ENCODE measurements at places on chromosomes 6 and 20. TPM values are rescaled to one million over a fixed set of nuclear protein-coding genes. Genes with fewer than 3 reads are reported as not detected.

GRCh38 chr6:75281653-75282052 is 2.9 kb downstream of the TMEM30A start:
- DNase-seq = peak; percentile 30

GRCh38 chr6:116280161-116280932 is 617 bp upstream of the TSPYL1 start:
- peak; percentile 7 for DNase-seq

GRCh38 chr6:130185658-130186057 is 37.1 kb downstream of the SAMD3 start:
- no peak for DNase-seq

DNA sequence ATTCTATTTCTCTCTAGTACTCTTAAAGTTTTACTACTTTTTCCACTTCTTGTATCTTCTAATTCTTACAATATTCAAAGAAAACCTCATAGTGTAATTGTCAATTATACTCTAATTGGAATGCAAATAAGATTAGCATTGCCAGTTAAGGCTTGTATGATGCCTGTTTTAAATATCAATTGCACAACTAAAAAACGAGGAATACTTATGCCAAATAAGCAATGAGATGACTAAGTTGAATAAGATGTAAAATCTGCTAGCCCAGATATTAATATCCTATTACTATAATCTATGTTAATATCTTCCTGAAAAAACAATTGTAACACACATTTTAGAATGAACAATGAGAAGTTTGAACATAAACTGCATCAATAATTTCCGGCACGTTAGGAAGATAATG is 13.3 kb upstream of the AKAP7 start:
- DNase-seq = peak; percentile 23

DNA sequence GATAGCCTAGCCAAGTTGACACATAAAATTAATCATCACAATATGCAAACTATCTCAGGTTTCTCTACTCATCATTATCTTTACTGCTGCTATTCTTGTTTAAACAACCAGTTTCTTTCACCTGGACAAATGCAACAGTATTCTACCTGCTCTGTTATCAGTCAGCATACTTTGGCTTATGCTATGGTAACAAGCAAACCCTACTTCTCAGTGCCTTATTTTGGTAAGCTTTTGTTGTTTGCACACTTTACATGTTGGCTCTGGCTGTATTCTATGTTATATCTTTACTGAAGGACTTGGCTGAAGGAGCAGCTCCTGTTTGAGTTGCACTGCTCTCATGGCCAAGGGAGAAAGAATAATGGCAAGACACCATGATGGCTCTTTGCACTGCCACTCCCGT is 463.1 kb downstream of the EPM2A start:
- peak; percentile 18 for DNase-seq

- peak; percentile 63 for DNase-seq
Observed at GRCh38 chr6:15881150-15881549, 218.3 kb upstream of the DTNBP1 start.

- no peak for DNase-seq
Observed at GRCh38 chr20:21513881-21514540, at the start of gene NKX2-2. TSS of gene NKX2-2 (minus strand) at chr20:21514064. CDS start at chr20:21513669, 395 bp downstream.

DNA sequence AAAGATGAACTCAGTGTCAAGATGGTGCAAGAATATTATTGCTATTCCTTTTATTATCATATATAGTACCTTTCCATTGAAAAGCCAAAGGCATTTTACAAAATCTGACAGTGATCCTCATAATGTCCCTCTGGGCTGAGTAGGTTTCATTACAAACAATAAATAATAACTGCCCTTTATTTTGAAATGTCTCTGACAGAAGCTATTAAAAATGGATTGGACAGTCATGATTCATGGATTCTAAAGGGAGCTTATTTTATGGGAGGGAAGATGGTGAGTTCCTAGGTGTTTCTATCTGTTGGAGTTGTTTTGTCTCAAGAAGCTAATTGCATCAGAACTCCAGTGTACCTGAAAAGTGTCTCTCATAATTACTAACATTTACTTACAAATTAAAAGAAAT is 30.4 kb upstream of the HDAC2 start:
- no peak for DNase-seq

- DNase-seq = no peak
Observed at GRCh38 chr6:63426844-63427243, 107.1 kb upstream of the LGSN start.

GRCh38 chr6:1850840-1851157 is 241.1 kb downstream of the FOXC1 start:
- no peak for DNase-seq

GRCh38 chr20:24773751-24774201 is 175.3 kb upstream of the CST7 start:
- DNase-seq = peak; percentile 97

DNA sequence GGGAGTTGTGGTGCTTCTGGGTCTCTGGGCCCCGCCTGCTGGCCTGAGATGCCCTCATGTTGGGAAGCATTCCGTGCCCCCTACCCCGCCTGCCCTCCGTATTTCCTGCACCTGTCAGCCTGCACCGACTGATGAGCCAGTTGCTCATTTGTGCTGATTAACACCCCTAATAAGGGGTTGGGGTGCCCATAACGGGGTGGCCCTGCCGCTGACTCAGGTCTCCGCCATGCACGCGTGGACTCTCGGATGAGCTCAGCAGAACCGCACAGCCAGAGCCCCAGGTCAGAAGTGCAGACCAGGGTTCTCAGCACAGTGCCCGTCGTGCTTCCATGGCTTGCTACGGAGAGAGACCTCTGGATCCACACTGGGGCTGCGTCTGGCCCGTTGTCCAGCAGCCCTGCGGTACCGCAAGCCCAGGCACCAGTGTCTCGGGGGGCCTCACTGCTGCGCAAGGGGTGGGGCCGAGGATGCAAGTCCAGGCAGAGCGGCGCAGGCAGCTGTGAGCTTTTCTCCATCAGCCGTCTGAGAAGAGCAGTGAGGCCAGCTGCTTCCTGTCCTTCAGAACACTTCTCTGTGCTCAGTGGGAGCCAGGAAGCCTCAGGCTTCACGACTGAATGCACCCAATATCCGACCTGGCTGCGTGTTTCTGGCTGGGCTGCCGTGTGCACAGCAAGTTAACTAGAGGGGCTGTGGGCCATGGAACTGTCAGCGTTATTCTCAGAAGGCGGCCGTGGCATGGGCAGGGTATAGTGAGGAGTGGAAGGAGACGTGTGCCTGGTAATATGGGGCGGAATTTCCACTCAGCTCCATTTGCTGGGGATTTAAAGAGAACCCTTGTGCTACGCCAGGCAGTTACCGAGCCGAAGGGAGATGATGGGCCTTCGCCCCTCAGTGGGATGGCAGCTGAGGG is 18.6 kb downstream of the MTG2 start:
- no peak for DNase-seq

DNA sequence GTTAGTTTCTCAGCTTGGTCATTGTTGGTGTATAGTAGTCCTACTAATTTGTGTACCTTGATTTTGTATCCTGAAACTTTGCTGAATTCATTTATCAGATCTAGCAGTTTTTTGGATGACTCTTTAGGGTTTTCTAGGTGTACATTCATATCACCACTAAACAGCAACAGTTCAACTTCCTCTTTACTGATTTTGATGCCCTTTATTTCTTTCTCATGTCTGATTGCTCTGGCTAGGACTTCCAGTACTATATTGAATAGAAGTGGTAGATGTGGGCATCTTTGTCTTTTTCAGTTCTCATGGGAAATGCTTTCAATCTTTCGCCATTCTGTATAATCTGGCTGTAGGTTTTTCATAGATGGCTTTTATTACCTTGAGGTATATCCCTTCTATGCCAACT is 61.3 kb upstream of the HEY2 start:
- no peak for DNase-seq

DNA sequence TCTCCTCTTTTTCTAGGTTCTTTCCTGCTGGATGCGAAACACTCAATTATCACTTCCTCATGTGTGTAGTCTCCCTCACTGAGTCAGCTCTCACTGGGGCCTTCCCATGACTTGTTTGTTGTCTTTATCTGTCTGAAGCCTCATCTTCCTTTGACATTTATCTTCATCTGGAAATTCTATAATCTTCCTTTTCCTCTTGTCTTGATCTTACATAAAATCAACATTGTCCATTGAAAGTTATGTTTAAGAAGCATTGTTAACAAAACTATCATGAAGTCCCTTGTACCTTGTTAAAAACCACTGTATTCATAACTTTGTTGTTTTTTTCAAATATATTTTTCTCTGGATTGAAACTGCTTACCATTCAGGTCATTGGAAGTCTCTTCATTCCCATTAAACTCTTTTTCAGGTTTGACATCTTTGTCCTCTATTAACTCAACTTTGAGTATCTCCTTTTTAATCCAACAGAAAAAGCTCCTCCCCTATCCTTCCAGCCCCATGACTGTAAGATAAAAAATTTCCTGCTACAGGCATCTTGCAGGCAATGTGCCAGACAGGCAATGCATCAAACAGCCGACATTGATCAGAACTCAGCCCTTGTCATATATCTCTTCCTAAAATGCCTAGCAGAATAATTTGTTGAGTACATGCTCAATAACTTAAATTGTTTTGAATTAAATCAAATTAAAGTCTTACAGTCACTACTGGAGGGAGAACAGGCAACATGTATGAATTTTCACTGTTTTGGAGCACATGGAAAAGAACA is 34.8 kb downstream of the MYLIP start:
- DNase-seq = no peak

- DNase-seq = no peak
Observed at GRCh38 chr6:38024908-38025307, 205.4 kb downstream of the ZFAND3 start.

GRCh38 chr6:71698702-71699101 is 187.6 kb upstream of the RIMS1 start:
- DNase-seq = no peak

- peak; percentile 59 for DNase-seq
Observed at GRCh38 chr6:14353281-14353680, 235.7 kb downstream of the CD83 start.

- peak; percentile 10 for DNase-seq
Observed at GRCh38 chr6:96450082-96450769, 71.4 kb upstream of the UFL1 start.

DNA sequence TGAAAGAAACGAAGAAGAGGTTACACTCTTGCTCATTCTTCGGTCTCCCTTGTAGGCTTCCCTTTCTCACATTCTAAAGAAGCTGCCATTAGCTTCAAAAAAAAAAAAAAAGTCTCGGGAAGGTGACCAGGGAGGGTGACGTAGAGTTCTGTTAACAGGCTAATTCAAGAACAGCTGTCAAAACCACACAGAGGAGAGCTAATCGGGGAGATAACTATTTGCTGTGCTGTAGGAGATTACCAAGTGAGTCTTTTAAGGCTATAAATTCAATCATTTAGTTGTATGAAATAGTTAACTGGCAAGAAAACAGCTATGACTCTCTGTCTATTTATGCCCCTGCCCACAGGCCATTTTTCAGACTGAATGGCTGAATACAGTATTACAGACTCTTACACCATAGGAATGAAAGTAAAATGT is 256.8 kb downstream of the SYNE1 start:
- DNase-seq = peak; percentile 71

DNA sequence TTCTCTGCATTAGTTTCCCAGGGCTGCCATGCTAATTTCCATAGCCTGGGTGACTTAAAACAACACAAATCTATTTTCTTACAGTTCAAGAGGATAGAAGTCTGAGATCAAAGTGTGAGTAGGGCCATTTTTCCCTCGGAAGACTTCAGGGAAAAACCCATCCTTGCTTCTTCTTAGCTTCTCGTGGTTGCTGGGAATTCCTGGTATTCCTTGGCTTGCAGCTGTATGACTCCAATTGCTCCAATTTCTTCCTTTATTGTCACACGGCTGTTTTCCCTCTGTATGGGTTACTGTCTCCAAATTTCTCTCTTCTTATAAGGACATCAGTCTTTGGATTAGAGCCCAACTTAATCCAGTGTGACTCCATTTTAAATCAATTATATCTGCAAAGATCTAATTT is 128.4 kb upstream of the JAG1 start:
- no peak for DNase-seq

DNA sequence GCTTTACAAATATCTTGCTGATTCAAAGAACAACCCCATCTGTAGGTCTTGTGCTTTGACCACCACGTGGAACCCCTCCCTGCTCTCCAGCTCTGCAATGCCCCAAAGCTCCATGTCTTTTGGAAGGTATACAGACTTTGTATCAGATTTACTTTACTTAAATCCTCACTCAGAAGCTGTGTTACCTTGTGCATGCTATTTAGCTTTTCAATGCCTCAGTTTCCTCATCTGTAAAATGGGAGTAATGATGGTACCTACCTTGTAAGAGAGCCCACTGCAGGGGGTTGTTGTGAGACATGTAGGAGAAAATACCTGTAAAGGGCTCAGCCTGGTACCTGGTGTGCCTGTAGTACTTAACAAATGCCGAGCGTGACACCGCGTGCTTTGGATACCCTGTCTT is 200.2 kb upstream of the CHD6 start:
- no peak for DNase-seq

GRCh38 chr20:50642288-50642803 is 49.0 kb downstream of the RIPOR3 start:
- DNase-seq = no peak

GRCh38 chr6:168609026-168609685 is 168.2 kb downstream of the SMOC2 start:
- peak; percentile 92 for DNase-seq

GRCh38 chr6:169189686-169190085 is 64.0 kb downstream of the THBS2 start:
- no peak for DNase-seq

Gene HSPA12B
- not detected for total RNA-seq

Gene CLPSL1
- not detected for total RNA-seq

Gene MYL9
- total RNA-seq = 0.53 TPM

Gene ERVFRD-1
- not detected for total RNA-seq

Gene PAK1IP1
- 25.5 TPM for total RNA-seq

Gene IL17F
- not detected for total RNA-seq

Gene RPL7L1
- 109 TPM for total RNA-seq

Gene ZNF334
- 1.6 TPM for total RNA-seq

Gene DSTN
- 149 TPM for total RNA-seq

Gene NUP153
- total RNA-seq = 13.6 TPM

Gene TRIM10
- total RNA-seq = not detected

Gene HLA-G
- 13.2 TPM for total RNA-seq

Gene HDGFL1
- not detected for total RNA-seq

Gene DSP
- 394 TPM for total RNA-seq

Gene CSE1L
- 60.8 TPM for total RNA-seq

Gene HEY2
- not detected for total RNA-seq

Gene CPXM1
- not detected for total RNA-seq

Gene CST4
- not detected for total RNA-seq

Gene PGC
- total RNA-seq = not detected

All from bronchial epithelial cell (primary cell).